ACHN (cell line): ENCODE measurements at places on chromosomes 2 and 18.

DNA sequence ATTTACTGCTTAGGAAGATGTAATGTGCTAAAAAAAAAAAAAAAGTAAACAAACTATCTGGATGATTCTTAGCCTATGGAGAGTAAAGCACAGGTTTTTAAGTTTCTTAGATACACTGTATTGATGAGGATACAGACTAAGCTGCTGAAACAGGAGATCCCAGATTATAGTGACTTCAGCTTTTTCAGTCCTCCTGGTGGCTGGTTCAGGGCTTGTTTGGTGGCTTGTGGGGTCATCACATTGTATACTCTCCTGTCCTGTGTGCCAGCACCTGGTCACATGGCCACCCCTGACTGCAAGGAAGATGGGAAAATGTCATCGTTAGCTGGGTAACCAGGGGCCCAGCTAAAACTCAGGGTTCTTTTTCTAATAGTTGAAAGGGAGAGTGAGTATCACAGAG lies 31.4 kb downstream of the RAB31 start:
- DNase-seq: no peak

DNA sequence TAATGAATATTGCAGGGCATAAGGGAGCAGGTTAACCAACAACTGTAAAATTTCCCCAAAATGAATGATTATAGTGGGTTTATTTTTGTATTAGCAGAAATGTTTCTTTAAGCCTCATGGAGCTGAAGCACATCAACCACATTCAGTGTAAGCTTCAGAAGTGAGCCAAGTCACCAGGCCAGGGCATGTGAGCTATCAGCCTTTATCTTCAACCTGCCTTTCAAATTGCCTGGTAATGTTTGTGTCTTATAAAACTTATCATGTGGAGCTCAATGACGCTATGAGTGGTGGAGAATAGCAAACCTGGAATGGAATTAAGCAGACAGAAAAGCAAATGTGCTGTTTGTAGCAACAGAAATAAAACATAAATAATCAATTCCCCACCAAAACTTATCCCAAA lies 1068.4 kb downstream of the LRP1B start:
- DNase-seq: no peak

DNA sequence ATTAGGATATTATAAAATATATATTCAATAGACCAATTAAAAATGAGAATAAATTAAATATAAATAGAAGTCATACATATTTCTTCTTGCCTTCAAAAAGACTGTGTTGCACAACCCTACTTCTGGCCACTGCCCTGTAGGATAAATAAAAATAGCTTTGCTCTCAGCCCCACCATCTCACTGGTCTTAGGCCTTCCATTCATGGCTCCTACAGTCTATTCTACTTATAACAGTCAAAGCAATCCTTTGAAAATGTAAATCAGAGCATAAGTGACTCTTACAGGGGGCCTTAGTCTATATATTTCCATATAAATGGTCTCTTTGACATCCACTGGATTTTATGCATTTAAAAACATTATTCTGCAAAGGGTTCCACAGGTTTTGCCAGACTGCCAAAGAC lies 72.9 kb downstream of the KLF7 start:
- no peak for DNase-seq

DNA sequence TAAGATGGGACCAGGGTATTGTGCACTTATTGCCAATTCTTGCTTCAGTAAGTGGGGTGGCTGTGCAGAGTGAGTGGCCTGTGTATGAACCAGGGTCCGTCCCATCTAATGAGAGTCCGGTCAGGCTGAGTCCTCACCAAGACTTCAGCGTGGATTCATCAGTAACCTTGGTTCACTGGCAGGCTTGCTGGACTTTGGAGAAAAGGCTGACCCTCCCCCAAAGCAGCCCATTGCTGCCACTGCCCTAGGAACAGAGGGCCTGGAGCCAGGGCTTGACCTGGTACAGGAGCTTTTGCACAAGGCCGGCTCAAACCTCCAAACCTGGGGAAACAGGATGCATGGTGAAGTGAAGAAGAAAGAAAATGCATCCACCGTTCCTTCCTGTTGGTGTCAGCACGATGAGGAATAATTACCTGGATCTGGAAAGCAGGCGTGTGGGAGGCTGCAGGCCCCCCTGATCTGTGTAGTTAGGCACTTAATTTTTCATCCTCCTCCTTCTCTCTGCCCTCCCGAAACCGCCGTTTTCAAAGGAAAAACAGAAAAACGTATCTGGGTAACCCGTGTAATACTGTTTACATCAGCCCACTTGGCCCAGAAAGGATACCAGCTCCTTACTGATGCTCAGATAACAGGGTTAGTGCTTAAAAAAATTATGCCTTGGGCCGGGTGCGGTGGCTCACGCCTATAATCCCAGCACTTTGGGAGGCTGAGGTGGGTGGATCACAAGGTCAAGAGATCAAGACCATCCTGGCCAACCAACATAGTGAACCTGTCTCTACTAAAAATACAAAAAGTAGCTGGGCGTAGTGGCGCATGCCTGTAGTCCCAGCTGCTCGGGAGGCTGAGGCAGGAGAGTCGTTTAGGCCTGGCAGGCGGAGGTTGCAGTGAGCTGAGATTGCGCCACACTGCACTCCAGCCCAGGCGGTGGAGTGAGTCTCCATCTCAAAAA lies 147.7 kb downstream of the TGIF1 start:
- DNase-seq: no peak

- no peak for DNase-seq
Measured at GRCh38 chr18:40612356-40612755, 1342.7 kb upstream of the PIK3C3 start.

GRCh38 chr2:88658326-88658725 lies 31.1 kb upstream of the EIF2AK3 start:
- DNase-seq: no peak

- no peak for DNase-seq
Measured at GRCh38 chr2:191187105-191187829, 36.5 kb upstream of the STAT4 start.

DNA sequence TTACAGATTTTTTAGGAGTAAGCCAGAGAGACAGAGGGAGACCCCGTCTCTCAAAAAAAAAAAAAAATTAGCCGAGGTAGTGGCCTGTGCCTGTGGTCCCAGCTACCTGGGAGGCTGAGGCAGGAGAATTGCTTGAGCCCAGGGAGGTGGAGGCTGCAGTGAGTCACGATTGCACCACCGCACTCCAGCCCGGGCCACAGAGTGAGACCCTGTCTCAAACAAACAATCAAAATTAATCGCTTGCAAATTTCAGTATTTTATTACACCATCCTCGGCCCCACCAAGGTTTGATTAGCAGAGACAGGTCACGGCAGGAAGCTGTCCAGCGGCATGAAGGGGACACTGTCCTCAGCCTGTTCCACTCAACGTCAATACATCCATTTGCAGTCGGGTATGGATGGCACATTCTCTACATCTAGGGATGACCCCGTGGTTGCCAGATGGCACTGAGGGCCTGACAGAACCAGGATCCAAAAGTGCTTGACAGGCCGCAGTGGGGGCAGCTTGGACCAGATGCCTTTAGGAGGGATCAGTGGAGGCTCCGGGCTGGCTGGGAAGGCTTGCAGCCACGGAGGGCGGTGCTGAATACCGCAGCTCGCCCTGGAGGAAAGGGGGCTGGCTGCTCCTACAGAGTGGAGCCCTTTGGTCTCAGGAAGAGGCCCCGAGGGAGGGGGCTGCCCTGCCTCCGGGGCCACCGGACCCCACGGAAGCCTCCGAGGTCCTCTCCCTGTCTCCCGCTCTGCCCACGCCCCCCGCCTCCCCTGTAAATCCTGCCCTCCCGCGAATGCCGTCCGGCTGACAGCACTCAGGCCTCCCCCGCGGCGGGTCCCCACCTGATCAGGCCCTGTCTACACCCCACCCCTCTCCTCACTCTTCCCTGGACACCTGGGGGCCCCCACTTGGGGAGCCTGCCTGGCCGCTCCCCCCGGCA lies 13.1 kb downstream of the ASPRV1 start:
- DNase-seq: no peak

DNA sequence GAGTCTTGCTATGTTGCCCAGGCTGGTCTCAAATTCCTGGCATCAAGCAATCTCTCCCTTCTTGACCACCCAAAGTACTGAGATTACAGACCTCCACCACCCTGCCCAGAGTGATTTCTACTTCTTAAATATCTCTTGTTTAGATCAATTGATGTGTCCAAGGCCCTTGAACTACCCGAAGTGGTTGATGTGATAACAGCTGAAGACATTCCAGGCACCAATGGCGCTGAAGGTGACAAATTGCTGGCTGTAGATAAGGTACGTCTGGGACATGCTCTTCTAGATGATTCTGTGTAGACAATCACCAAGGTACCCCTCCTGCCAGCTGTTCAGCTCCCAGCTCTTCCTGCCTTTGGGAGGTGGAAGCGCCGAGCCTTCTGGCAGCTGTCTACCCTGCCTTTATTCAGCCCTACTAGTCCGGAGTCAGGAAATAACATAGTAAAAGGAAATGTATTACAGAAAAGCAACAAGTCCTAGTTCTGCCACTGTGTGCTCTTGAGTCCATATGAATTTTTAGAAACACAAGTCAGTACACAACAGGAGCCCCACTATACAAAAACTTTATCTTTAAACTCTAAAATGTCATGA lies 61.3 kb upstream of the BZW1 start:
- DNase-seq: no peak

- DNase-seq: peak; percentile 31
Measured at GRCh38 chr18:3451989-3452749, 2.2 kb downstream of the TGIF1 start.

- DNase-seq: no peak
Measured at GRCh38 chr2:10951558-10952414, 40.1 kb downstream of the KCNF1 start.

DNA sequence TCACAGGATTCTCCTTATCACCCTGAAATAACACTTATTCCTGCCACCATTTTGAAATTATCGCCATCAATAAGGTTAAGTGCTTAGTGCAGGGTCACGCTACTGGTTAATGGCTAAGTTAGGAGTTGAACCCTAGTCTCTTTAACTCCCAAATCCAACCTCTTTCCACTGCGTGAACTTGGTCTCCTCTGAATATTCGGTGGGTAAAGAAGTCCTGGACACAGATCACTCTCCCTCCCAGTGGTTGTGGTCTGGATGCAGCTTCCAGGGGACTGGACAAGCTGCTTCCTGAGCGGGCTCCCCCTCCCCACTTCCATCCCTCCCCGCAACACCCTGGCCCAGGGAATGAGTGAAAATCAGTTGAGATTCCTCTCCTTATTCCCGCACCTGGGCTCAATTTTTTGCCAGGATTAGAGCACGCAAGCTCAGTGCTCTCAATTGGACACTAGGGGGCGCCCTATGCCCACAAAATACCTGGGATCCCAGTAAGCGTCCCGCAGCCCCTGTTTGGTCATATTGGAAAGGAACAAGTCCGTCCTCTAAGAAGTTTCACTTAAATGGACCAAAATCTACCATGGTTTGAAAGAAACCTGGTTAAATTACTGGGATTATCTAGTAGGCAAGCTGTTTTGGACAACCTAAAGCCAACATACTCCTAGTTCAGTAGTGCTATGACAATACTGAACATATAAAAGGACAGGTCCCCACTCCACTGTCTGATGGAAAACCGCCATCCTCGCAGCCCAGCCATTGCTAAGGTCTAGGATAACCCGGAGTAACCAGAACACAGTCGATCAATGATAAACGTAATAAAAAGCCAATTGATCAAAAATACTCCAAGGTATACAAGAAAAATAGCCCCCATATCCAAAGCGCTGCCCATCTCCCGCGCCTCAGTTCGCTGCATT lies 40.4 kb downstream of the DHRS9 start:
- DNase-seq: peak; percentile 73

DNA sequence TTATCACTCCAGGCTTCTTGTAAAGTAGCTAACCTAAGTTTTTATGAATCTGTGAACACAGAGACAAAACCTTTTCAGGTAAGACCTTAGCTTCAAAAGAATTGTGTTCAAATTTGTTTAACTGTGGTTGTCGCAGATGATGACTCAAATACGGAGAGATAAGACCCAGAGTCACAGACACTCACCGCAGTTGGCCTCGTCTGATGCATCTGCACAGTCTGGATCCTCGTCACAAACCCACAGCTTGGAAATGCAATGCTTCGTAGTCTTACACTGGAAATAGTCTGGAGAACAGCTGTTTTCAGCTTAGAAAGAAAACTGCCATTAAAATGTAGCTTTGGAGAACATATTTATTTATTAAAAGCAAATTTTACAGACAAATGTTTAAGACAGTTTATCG lies 1662.1 kb upstream of the NXPH2 start:
- no peak for DNase-seq
